ENCODE measurements at places on chromosomes 1 and 21. TPM values are rescaled to one million over a fixed set of nuclear protein-coding genes. Genes with fewer than 3 reads are reported as not detected.

GRCh38 chr1:22216966-22217365, 74.1 kb upstream of the WNT4 start:
- no peak for DNase-seq

DNA sequence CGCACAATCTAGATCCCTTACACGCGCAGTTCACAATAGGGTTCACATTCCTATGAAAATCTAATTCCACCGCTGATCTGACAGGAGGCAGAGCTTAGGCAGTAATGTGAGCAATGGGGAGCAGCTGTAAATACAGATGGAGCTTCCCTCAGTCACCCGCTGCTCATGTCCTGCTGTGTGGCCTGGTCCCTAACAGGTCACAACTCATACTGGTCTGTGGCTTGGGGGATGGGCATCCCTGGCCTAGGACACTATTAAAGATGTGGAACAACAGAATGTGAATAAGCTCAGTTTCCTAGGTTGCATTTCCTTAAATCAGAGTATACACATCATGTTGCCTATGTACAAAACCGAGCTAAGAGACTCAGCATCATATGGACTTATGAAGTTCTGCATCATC, 16.2 kb downstream of the IFI44 start:
- no peak for DNase-seq

DNA sequence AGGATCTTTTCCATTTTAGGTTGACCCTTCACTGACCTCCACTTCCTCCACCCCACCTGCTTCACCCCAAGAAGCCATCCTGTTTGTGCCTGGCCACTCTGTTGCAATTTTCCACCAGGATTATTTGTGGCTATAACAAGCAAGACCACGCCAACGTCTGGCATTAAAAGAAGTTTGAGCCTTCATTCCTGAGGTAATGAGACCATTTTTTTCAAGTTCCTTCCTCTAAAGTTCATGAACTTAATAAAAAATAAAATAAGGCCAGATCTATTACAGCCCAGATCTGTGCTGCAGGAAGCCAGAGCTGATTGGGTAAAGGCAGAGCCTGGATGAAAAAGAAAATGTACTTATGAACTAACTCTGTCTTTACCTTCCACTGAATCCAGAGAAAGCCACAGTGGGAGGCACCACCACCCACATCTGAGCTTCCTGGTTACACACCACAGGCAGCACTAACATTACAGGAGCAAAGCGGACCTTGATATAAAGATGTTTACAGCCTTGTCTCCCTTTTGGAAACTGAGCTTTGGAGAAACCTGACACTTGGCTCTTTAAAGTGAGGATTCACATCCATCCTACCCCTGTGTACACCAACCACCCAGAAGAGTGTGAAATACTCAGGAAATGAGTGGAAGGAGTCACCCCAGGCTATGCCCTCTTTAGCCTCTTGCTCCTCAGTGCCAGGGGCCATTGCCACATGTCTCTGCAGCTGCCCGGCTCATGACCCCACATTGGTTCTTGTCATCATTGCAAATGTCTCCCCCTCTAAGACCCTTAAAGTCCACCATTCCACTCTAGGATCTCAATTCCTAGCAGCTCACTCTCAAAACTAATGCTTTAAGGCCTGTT, 293.6 kb downstream of the PLPP3 start:
- no peak for DNase-seq

DNA sequence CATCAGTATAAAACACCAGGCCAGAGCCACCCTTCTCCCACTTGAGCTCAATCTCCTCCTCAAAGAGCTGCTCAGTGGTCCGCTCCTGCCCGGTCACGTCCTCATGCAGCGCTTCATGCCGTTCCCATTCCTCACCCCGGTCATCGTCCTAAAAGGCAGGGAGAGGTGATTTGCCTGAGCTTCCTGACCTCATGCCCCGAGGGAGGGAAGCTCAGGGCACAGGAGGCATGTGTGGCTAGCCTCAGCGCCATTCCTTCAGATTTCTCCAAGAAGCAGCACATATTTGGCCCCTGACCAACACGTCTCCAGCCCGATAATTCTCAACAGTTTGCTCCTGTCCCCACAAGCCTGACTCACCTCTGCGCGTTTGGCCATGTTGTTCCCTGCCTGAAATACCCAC, 4.2 kb upstream of the GPN2 start:
- DNase-seq, result no peak

DNA sequence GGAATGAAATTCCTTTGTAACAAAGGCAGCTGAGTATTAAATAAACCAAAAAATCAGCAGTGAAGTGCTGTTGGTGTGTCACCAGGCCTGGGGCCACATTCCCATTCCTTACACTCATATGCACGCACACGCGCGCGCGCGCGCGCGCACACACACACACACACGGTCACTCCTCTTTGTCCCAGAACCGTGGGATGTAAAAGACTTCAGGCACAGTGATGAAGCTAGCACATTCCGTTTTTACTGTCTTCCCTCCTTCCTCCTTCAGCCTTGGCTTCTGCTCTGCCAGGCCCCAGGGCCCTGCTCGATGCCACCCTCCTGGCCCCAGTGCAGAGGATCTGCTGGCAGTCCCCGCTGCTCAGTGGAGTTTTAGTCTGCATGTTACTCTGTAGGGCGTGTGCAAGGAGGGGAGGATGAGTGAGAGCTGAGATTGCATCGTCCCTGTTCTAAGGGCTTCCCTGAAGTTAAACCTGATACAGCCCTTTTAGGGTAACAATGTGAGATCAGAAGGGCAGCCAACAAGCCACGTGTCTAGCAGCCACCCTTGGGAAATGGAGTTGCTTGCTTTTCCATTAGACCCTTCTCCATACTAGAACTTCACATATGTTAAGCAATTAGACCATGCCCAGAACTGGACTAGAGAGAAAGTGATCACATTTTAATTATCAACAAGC, 71.7 kb upstream of the WDR26 start:
- DNase-seq, result no peak

GRCh38 chr21:41948078-41948895, 5.5 kb downstream of the C2CD2 start:
- DNase-seq, result no peak

The LENEP gene
- total RNA-seq, result not detected

The LRRC71 gene
- not detected for total RNA-seq

All from cardiac septum (tissue), 1 donor.